ENCODE measurements at places on chromosomes 6 and 20. TPM values are rescaled to one million over a fixed set of nuclear protein-coding genes. Genes with fewer than 3 reads are reported as not detected.

Gene FRK
- 8.1 TPM for total RNA-seq

Gene FAM209B
- not detected for total RNA-seq

Gene CCN2
- total RNA-seq = 40.1 TPM

Gene SLC4A11
- 5.1 TPM for total RNA-seq

Gene WFDC10B
- not detected for total RNA-seq

Gene CDC40
- 14.1 TPM for total RNA-seq

Gene OTOR
- total RNA-seq = not detected

Gene EYA4
- 0.07 TPM for total RNA-seq

Gene OR2H1
- total RNA-seq = not detected

Gene CST8
- not detected for total RNA-seq

Gene LY6G5B
- total RNA-seq = 4.0 TPM

Gene NMBR
- not detected for total RNA-seq

Gene RIPPLY2
- not detected for total RNA-seq

Gene RBPJL
- not detected for total RNA-seq

Gene TRAPPC3L
- not detected for total RNA-seq

Gene TNNC2
- total RNA-seq = not detected

Gene SLC17A2
- not detected for total RNA-seq

Gene RRBP1
- 77.5 TPM for total RNA-seq

Gene ZNF311
- total RNA-seq = 0.65 TPM

Gene SNAP25
- 1.4 TPM for total RNA-seq

Gene DDR1
- 72.0 TPM for total RNA-seq

Gene PM20D2
- total RNA-seq = 46.5 TPM

Data from epithelial cell of proximal tubule (primary cell).